IMR-90 (cell line): ENCODE measurements at places on chromosomes 5 and 9. TPM values are rescaled to one million over a fixed set of nuclear protein-coding genes. Genes with fewer than 3 reads are reported as not detected.

The MYMK gene
- total RNA-seq = not detected in 2 replicates

The MTAP gene
- total RNA-seq = 33.6 and 50.9 TPM in 2 replicates

GRCh38 chr5:40832345-40832744 lies 2.7 kb downstream of the RPL37 start:
- H3K4me1 ChIP-seq = peaks cover 2% of the 10 kb centered on the region; the same call in 1 of the 2 replicates
- peak; percentile 30 for DNase-seq
- H3K27me3 ChIP-seq = no peaks in the 10 kb centered on the region
- no peak overlapping the region for H3K27ac ChIP-seq
- no peak overlapping the region for H3K4me3 ChIP-seq

DNA sequence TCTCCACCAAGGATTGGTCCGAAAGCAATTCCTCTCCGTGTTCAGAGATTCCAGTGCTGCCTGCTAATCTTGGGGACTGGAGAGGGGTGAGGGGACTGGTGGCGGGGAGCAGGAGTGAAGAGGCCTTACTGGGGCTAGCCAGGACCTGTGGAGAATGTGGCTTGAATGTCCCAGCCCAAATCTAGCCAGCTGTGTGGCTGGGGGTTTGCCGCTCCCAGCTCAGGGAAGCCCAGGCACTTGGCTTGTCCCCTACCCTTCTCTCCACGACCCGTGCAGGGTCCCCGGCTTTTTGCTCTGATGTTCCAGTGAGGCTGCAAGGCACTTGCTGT lies 2.4 kb downstream of the N4BP3 start:
- H3K27me3 ChIP-seq = peaks cover 42% of the 10 kb centered on the region
- no peaks in the 10 kb centered on the region; the same call in 1 of the 2 replicates for H3K4me1 ChIP-seq
- no peak overlapping the region for H3K27ac ChIP-seq
- H3K4me3 ChIP-seq = no peak overlapping the region

DNA sequence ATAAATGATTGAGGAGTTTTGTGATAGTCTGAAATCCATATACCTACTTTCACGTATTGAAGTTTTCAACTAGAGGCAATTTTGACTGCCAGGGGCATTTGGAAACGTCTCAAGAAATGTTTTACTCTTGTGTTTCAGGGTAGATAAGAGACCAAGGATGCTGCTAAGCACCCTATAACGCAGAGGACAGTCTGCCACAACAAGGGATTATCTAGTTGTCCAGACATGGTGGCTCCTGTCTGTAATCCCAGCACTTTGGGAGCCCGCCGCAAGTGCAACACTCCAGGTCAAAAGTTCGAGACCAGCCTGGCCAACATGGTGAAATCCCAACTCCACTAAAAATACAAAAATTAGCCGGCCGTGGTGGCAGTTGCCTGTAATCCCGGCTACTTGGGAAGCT lies 133.7 kb upstream of the CCNG1 start:
- no peak overlapping the region for H3K27ac ChIP-seq
- H3K4me1 ChIP-seq = no peaks in the 10 kb centered on the region
- DNase-seq = no peak
- no peaks in the 10 kb centered on the region for H3K36me3 ChIP-seq

DNA sequence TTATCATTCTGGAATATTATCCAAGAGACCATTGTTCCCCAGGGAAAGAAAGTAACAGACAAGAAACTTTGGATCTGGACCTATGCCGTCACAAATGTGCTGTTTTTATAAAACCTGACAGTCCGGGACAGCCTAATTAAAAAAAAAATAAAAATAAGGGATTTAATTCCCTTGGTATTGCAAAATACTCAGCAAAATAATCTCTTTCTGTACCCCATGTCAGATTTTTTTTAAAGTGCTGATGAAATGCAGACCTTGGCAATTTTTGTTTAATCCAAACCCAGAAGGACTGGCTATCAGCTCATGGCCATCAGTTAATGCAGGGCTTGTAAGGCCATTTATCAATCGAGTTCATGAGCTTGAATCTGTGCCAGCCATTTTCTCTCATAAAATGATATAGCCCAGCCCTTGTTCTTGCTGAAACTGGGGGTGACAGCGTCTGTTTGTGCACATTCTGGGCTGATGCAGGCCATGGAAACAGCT lies 162.7 kb upstream of the S1PR3 start:
- no peak for DNase-seq
- H3K27me3 ChIP-seq = peaks cover 3% of the 10 kb centered on the region; the same call in 1 of the 2 replicates
- H3K36me3 ChIP-seq = no peaks in the 10 kb centered on the region
